ENCODE measurements at places on chromosomes 1 and 21.

DNA sequence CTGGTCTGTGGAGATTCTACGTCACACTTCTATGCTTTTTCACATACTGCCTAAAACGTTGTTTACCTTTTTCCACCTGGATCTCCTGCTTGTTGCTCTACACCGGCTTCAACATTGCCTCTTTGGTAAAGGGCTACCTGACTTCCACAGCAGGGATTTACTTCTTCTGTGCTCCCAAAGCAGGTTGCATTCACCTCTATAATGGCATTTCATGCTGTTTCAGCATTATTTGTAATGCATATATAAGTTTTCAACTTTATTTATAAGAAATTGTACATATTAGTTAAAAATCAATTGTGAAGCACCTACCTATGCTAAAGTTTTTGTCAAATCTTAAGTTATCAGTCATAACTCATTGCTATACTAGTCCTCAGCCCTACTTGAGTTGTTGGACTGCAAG lies 55.4 kb downstream of the DDAH1 start:
- DNase-seq: no peak

DNA sequence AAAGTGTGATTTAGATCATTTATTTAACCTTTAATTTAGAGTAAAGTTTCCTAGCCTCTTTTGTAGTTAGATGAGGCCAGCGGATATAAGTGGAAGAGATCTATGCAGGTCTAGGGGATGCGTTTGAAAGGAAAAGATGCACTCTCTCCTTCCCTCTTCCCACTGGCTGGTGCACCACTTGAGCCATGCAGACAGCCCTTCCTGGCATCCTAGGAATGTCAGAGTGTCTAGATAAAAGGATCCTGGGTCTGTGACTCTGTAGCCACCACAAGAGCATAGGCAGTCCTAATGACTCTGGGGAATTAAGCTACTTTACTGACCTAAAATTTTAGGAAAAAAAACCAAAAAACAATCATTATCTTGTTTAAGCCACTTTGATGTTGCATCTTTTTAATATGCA lies 16.0 kb upstream of the STUM start:
- DNase-seq: no peak

DNA sequence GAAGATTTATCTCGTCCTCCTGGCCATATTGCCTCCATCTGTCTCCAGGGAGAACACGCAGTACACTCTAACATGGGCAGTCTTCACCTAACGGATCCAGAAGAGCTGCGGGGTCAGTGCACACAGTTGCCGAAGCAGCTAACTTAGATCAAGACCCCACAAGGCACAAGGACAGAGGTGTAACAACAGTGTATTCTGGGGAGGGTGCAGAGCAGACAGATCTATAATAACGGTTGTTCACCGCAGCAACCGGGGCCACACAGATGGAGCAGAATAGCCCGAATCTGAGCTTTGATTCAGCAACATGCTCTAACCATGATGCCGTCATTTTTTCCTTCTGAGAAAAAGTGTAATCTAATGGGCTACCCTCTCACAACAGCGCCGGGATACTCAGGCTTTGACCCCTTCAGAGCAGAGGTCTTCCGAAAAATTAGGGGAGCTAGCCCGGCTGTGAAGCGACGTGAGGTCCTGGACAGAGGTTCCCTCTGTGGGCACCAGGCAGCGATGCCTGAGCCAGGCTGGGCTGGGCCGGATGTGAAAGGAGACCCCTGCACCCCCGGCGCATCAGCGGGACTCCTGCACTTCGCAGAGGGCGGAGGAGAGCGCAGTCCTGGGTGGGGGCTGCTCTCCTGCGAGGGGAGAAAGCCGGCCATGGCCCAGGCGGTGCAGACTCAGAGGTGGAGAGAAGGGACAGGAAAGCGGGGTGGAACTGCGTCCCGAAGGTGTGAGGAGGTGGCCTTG lies 57.5 kb downstream of the BCL9 start:
- no peak for DNase-seq

GRCh38 chr1:198575798-198576641 lies 35.5 kb upstream of the ATP6V1G3 start:
- DNase-seq: no peak

- no peak for DNase-seq
Observed at GRCh38 chr1:39952359-39953110, 2.4 kb upstream of the MFSD2A start.

DNA sequence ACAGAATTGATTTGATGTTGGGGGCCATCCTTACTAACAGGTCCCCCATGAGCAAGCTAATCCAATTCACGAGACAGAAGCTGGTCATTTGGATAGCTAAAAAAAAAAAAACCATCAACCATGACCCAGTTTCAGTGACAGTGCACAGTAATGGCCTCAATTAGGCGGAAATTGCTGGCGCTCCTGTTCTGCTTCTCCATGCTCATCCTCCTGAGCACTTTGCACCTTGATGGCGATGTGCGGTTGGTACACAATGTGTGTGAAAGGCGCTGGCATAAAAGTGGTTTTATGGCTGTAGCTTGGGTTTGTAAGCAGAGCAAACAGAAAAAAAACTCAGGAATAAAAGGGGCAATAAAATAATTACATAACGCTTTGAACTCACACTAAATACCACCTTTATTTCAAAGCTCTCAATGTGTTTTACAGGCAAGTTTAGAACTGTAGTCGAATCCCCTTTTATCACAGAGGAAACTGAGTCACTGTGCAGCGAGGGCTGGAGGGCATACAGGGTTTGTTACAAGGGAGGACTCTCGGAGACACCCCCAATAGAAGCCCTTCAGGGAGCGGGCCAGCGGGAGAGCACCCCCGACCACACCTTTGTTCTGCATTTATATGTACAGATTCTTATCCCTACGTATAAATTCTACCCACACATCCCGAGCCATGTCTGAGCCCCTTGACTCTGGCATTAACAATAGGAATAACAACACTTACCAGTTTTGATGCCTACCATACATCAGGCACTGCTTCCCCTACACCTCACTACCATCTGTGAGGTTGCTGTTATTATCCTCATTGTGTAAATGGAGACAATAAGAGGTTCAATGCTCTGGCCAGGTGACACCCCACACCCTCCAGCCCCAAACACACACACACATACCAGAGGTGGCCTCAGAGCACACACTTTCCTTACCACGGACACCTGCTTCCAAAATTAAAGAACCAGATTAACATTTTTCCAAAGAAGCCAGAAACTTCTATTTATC lies 213.5 kb upstream of the IRF2BP2 start:
- DNase-seq: no peak

- no peak for DNase-seq
Observed at GRCh38 chr1:100683448-100684349, 35.8 kb upstream of the VCAM1 start.

DNA sequence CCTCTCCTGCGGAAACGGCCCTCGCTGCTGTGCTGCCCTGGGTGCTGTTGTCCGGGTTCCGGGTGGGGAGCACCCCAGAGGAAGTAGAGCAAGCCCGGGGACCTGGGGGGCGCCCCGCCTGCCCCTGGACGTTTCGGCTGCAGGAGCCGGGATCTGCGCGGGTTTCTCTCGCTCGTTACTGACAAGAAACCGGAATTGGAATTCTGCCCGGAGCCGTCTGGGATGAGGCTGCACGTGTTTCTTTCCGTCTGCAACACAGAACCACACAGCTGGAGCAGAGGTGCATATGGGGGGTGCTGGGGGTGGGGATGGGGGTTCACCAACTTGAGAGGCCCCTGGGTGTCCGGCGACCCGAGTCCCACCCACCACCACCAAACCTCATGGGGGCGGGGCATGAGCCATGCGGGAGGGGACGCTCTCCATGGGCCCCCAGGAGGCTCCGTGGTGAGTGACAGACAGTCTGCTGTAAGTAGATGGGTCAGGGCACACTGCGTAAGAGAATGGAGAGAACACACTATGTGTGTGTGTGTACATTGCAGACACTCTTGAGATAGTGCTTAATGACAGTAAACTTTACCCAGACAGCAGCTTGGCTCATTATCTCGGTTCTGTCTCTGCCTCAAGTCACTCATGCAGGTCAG lies 261.4 kb upstream of the C1orf174 start:
- no peak for DNase-seq

GRCh38 chr1:21255284-21255942 lies 34.9 kb downstream of the ECE1 start:
- no peak for DNase-seq

Measured in vagina (tissue), 2 donors.